ENCODE measurements at places on chromosomes 5 and 9.

DNA sequence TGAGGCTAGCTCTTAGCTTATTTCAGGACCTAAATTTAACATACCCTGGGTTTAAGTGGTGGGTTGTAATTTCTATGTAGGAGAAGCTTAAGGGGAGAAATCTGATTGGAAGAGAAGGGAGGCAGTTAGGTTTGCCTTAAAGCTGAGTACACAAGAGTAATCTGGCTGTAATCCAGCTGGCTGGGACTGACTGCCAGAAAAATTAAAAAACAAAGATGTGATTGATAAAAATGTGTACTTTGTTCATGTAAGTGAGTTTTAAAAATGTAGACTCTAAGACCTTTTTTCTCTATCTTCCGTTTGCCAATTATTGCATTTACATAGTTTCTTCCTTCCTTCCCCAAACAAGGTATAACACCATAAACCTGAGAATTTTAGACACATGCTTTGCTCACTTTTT, 17.5 kb upstream of the MSMP start:
- DNase-seq = no peak

GRCh38 chr9:108003526-108003925, 514.0 kb upstream of the KLF4 start:
- DNase-seq = no peak

DNA sequence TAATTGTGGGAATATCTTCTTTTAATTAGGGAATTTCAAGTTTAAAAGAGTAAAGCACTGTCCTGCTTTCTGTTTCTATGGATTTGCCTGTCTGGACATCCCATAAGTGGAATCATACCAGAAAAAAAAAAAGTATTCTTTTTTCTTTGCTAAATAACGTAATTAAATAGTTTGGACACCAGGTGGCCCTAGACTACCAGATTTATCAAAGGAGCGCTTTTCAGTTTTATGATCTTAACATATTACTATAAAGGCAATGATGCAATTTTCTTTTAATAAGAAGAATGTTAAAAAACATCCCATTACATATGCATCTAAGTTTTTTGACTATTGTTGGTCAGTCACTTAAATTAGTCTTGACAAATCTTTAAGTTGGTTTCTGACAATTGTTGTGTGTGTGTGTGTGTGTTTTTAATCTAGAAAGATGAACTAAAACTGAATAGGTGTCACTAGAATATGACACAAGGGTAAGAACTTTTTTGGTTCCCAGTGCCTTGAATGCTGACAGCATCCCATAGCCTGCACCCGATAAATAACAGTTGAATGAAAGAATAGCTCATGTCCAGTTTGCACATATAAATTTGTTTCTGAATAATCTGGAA, 49.5 kb downstream of the C5orf22 start:
- DNase-seq = peak; percentile 27

DNA sequence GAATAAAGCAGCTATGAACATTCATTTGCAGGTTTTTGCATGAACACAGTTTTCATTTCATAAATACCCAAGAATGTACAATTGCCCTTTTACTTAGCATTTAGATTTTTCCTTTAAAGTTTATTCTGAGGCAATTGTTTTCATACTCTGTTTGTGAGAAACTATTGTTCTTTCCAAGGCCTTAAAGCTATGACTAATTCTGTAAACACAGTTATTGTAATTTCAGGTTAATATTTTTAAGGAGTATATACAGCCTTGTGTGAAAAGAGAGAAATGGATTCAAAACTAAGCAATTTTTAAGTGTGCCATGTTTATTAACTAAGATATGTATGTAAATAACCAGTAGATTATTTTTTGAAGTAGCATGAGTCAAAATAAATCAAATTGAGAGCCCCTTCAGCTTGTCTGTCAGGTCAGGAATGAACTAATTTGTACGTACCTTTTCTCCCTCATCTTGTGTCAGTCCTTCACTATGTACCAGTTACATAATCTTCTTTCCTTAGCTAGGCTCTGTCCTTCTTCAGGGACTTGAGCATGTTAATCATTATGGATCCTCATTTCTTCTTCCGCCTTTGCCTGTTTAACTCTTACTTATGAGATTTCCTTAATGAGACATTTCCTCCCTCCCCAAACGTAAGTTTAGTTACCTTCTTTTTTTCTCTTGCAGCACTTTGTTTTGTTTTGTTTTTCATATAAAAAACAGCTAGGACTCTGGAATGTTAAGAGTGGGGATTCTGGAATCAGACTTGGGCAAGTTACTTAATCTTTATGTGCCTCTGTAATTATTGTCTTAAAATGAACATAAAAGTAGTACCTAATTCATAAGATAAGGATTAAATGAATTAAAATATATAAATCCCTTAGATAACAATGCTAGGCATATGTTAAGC, 63.6 kb downstream of the NIPBL start:
- no peak for DNase-seq

DNA sequence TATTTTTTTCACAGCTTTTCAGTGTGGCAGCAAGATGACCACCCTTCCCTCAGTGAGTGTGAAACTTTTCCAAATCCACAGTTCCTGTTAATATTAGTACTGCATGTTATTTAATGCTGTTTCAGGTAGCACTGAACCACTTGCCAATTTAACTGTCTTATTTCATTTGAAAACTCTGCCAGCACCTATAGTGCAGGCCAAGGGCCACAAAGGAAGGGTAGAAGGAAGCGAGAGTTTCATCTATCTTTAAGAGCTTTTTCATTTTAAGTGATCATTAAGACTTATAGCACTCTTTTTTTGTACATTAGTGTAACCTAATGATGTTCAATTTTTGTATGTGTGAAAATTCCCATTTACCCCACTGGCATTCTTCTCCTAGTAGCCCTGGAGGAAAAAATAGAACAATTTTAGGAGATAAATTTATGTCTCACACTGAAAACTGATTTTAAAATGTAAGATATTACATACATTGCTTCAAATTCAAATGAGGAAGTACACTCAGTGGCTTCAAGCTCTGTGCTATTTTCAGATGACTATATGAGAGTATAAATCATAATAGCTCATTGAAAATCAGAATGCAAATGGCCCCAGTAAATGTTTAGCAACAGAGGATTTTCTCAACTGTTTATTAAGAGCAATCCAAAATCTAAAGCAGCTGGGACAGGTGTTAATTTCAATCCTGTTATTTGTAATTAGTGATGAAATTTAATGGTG, 820.5 kb downstream of the PTPRD start:
- no peak for DNase-seq

DNA sequence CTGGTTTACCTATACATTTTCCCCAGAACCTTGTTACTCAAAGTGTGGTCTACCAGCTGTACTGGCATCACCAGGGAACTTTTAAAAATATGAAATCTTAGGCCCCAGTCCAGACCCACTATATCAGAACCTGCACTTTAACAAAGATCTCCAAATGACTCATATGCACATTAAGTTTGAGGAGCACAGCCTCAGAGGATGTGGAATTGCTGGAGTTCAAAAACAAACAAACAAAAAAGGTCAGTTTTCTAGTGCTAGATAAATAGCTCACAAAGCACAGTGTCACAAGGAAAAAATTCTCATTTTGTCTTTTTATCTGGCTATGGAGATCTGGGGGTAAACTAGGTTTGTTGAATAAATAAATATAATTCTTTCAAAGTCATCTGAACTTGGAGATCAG, 68.9 kb upstream of the ANKRD55 start:
- peak; percentile 40 for DNase-seq

DNA sequence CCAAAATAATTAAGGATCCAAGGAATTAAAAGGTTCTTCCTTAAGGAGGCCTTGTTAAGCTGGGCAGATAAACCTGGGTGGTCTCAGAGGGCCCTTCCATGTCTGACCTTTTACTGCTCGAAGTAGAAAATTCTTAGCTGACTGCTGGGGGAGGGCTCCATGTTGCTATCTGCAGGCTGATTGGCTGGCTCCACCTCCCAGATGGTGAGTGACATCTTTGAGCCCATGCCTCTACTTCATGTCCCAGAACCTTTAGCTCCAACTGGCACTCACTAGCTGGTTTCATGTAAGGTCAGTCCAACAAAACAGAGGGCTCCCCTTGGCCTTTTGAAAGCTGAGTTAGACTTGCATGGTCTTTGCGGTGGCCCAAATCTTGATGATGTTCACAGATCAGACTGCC, 188.2 kb downstream of the PAX5 start:
- DNase-seq = no peak

- no peak for DNase-seq
These were observed 125.2 kb downstream of the PRDM6 start for GRCh38 chr5:123214193-123214592.

DNA sequence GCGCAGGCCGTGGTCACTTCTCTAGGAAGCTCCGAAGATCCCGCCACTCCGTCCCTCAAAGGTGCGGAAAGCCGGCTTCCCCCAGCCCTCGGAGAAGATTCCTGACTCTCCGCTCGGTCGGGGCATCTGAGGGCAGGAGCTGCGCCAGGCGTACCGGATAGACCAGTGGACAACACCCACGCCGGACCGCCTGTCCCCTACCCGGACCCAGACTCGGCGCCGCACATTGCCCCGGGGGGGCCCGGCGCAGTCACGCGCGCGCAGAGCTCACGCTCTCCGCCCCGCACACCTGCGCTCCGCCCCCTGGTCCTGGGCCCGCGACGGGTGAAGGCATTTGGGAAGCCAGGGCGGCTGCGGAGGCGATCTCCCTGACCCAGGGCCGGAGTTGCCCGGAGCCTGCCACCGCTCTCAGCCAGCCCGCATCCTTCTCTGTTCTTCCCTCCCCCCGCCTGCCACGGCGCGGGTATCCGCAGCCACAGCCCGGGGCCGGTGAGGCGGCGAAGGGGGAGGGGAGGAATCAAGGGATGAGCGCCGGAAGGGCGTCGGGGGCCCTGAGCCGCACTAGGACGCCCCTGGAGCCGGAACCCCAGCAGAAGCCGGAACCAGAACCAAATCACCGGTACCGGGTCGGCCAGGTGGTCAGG, 448 bp downstream of the RELL2 start:
- DNase-seq = no peak

- DNase-seq = peak; percentile 76
These were observed 85.3 kb upstream of the ADRB2 start for GRCh38 chr5:148740966-148741742.

DNA sequence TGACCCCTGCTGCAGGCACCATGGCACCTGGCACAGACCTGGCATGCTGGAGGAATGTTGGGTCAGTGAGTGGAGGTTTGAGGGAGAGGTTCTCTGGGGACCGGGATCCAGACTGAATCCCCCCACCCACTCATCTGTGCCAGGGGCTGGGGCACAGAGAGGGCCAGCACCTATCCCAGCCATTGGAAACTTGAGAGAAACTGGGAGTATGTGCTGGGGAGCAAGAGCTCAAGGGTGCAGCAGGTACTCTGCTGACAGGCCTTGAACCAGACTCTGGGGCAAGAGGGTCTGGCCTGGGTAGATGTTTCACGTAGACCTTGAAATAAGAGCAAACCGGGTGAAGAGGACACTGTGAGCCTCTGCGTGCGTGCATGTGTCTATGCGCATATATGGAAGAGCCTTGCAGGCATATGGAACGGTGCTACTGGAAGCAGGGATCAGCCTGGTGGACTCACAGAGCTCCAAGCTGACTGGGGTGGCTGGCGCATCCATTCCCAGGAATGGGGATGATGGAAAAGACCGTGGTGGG, 8.8 kb downstream of the FGF18 start:
- no peak for DNase-seq

DNA sequence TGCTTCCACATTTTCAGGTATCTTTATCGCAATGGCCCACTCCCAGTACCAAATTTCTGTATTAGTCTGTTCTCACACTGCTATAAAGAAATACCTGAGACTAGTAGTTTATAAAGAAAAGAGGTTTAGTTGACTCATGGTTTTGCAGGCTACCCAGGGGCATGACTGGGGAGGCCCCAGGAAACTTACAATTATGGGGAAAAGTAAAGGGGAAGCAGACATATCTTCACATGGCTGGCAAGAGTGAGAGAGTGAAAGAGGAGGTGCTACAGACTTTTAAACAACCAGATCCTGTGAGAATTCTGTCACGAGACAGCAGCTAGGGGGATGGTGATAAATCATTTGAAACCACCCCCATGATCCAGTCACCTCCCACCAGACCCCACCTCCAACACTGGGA, 238.2 kb upstream of the DMAC1 start:
- no peak for DNase-seq

DNA sequence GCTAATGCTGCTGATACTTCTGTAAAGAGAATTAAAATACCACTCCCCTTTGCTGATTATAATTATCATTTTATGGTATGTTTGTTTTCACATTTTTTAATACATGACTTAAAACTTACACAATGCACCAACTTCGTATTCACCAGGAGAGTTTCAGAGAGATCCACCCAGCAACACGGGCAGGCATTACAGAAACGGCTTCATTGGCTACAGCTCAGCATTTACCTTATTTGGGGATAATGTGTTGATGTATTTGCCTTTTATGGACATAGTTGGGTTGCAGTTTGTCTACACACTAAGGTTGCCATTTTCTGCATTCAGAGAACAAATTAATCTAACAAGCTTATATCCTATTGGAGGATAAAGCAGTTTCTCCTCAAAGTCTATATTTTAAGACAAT, 423.6 kb downstream of the PRDM9 start:
- no peak for DNase-seq

- DNase-seq = no peak
These were observed 73.1 kb downstream of the PBX3 start for GRCh38 chr9:125820100-125820804.

- DNase-seq = no peak
These were observed 28.1 kb downstream of the TMOD1 start for GRCh38 chr9:97529363-97530076.

GRCh38 chr5:17477043-17477442, 21.0 kb upstream of the TAF11L2 start:
- no peak for DNase-seq

DNA sequence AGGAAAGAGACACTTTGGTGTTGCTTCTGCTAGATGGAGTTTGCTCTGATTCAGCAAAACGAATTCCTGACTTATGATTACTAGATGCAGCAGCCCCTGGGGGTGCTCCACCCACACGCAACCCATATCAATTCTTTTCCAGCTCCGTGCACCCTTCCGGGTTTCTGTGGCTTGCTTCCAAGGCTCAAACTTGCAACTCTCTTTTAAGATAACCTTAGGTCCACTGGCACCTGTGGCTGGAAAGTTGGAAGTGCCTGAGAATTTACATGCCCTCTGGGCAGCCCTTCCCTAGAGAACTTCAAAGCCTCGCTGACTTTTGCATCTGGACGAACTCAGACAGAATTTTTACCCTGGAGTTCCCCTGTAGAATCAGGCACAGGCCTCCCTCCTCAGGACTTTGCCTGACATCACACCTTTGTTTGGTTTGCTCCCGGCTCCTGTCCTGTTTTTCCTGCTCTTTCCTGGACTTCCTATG, 224.9 kb downstream of the SNX18 start:
- peak; percentile 49 for DNase-seq

DNA sequence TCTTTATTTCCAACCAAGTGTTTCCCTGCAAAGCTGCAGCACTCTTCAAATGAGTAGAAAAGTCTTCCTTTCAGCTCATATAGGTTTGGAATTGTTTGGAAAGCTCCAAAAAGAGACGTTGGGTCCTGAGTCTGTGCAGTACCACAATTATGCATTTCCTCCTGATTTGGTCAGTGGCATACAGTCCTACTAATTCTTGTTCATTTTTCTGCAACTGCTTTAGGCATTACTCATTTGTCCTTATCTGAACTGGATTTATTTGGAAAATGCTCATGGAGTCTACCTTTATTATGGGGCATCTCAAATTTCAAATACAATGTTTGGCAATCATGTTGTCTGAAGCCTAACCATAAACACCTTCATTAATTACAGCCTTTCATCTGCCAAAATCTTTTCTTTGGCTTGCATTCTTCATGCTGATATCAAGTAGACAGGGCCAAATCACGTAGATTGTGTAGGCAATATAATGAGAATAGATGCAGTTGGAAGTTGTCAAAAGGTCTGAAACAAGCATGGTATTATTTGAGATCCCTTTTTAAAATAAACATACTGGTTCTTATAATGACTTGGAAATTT, 232.8 kb downstream of the TLE1 start:
- peak; percentile 68 for DNase-seq

- no peak for DNase-seq
These were observed 45.9 kb upstream of the JAK2 start for GRCh38 chr9:4939118-4939561.
